IMR-90 (cell line): ENCODE measurements at places on chromosomes 12 and 14.

- peak; percentile 35 for DNase-seq
Measured at GRCh38 chr14:22276913-22277816, 311.9 kb downstream of the DAD1 start.

- peak; percentile 38 for DNase-seq
Measured at GRCh38 chr12:121861636-121862254, 3.1 kb upstream of the HPD start.

GRCh38 chr14:102579696-102580549 lies 12.5 kb upstream of the RCOR1 start:
- DNase-seq: peak; percentile 76

GRCh38 chr12:106019144-106019543 lies 119.6 kb downstream of the NUAK1 start:
- DNase-seq: no peak

- DNase-seq: no peak
Measured at GRCh38 chr12:55972456-55972855, 1.4 kb upstream of the RAB5B start.

- no peak for DNase-seq
Measured at GRCh38 chr14:77791225-77791600, 8.7 kb upstream of the ADCK1 start.

DNA sequence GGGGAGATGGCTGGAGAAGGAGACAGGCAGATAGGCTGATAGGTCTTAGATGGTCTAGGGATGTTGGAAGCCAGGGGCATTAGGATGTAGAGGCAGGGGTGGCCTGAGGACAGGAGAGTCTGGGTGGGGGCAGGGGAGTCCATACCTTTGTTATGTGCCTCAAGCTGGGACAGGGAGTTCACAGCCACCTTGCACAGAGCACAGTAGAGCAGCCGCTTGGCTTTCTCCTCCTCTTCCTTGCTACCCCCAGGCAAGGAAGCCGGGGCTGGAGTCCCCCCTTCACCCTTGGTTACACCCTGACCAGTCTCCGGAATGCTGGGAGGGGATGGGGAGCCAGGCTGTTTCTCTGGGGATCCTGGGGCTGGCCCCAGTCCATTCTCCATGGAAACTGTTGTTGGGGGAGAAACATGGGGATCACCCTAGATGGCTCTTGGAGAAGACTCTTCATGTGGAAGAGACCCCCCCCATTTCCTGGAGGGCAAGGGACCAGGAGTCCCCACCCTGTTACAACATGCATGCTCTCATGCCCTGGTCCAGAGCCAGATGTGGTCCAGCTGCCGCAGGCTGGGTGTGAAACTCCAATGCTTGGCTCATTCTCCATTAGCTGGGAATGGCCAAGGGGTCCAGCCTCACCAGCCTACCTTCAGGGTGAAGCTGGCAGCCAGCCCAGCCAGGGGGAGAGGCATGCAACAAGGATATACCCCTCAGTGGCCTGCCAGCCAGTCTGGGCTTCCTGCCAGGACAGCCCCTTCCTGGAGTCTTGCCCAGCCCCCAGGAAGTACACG lies 7.2 kb upstream of the GPR84 start:
- no peak for DNase-seq

DNA sequence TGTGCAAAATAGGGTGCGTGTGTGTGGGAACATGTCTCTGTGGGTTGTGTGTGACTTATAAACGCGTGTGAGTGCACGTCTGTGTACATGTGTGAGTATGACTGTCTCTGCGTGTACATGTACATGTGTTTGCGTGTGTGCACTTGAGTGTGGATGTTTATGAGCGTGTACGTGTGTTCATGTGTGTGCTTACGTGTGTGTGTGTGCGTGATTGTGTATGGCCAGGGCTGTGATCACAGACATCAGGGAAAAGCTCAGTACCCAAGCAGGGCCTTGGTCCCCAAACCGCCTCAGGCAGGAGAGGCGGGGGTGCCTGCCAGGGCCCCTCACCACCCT lies 326.3 kb upstream of the DIO3 start:
- no peak for DNase-seq

DNA sequence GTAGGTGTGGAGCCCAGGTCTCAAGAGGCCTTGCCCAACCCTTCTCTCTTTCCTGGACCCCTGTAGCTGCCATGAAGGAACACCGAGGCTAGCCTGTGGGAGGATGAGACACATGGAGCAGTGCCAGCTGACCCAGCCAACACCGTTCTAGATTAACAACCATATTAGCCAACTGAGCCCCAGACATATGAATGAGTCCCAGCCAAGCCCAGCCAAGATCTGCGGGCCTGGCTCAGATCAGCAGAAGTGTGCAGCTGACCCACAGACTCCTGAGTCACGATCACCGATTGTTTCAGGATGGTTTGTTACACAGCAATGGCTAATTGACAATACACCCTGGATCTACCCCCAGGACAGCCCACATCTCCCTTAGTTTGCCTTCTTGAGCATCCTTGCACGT lies 82.1 kb downstream of the NTF3 start:
- DNase-seq: no peak

- DNase-seq: peak; percentile 17
Measured at GRCh38 chr14:30034152-30034551, 106.5 kb upstream of the PRKD1 start.

GRCh38 chr14:102164241-102164641 lies 24.5 kb downstream of the WDR20 start:
- peak; percentile 49 for DNase-seq

- DNase-seq: peak; percentile 61
Measured at GRCh38 chr12:54262403-54262925, 17.5 kb downstream of the CBX5 start.

DNA sequence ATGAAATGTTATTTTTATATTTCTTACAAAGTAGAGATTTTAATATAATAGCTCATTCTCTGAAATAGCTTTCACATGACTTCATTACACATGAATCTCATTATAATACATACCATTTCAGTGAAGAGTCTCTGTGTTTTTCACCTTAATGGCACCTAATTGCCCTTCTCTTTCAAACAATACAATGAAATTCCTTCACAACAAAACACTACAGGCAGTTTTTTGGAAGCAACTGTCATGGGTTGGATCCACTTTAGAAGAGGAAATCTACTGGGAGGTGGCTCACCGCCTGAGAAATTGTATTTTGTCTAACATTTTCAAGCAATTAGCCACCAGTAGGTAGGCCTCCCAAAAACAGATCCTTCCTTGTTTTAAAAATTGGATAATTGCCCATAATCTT lies 40.3 kb upstream of the RGS6 start:
- no peak for DNase-seq

DNA sequence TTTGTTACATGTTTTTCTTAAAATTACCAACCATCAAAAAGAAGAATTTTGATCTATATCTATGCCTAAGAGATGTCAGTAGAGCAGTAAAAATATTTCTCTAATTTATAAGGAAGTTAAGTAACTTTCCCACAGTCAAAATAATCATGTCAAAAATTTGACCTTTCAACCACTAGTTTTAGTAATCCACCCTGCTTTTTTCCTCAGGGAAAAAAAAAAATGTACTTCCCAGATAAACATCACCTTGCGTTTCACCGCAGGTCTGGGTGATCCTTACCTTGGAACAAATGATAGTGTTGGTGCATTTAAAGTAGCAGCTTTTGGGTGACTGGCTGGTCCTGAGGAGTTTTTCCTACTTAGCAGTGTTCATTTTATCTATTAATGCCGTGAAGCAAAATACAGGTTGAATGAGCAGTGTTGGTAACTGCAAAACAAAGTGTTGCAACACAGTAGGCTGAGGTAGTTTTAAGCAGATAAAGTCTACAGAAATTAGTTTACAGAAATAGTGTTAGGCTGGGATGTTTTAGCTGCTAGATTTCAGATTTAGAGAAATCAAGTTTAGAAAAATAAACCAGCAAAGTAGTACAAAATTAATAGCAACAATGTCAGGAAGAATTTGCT lies 137.2 kb upstream of the DNM1L start:
- DNase-seq: no peak

- DNase-seq: no peak
Measured at GRCh38 chr12:95088379-95088778, 15.0 kb upstream of the NR2C1 start.

DNA sequence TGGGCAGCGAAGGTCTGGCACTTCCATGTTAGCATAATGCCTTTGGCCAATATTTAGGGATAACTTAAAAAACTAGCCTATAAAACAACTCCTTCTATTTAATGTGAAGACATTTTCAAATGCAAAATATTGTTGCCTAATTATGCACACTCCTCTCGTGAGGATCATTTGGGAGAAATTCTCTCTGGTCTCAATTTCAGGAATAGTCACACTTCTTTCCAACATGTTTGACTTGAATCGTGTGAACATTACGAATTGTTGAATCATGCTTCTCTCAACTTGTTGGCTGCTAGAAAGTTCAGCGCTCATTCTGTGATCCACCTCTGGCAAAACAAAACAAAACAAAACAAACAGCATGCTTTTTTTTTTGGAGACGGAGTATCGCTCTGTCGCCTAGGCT lies 313.2 kb downstream of the SEC23A start:
- no peak for DNase-seq

DNA sequence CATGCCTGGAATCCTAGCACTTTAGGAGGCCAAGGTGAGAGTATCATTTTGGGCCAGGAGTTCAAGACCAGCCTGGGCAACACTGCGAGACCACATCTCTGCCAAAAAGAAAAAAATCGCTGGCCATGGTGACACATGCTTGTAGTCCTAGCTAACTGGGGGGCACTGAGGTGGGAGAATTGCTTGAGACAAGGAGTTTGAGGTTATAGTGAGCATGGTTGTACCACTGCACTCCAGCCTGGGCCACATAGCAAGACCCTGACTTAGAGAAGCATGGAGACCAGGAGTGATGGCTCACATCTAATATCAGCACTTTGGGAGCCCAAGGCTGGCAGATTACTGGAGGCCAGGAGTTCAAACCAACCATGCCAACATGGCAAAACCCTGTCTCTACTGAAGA lies 9.2 kb downstream of the PTGES3 start:
- DNase-seq: no peak

DNA sequence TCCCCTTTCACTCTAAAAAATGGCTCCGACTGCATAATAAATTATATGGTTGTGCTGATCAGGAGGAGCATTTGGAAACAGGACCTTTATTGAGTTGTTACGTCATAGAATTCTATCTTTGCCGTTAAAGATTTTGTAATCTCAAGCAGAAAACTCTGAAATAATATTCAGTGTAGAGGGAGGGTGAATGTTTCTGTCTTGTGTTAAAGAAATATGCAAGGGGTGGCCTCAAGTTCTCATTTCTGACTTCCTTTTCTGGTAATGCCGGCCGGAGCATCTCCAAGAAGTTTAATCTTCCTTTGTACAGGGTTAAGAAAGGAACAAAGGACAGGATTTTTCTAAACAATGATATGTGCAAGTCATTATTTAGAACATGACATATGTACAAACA lies 165.1 kb downstream of the SLC38A4 start:
- peak; percentile 61 for DNase-seq

- peak; percentile 7 for DNase-seq
Measured at GRCh38 chr14:81219759-81220579, 790 bp downstream of the GTF2A1 start.

GRCh38 chr14:33280646-33281045 lies 342.0 kb downstream of the NPAS3 start:
- no peak for DNase-seq

- peak; percentile 28 for DNase-seq
Measured at GRCh38 chr14:70515811-70516210, 19.0 kb downstream of the ADAM20 start.

DNA sequence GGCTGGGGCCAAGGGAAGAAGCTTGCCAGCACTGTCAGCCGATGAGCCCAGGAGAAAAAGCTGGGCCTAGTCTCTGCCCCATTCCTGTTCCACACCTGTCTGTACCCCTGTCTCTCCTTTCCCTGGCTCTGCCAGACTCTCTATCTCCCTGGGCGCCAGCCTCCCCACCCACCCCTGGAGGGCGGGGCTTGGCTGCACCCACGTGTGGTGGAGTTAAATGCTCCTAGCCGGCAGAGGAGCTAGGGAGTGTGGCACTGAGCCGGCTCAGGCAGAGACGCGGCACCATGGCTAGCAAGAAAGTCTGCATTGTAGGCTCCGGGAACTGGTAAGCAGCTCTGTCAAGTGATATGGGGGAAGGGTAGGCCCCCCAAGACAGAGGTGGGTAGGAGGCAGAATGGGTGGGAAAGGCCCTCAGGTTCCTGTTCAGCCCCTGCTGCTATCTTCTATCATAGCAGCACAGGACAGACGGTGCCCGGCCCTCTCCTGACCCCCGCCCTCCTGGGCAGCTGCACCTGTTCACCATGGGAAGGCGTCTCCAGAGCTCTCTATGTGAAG lies at the start of gene GPD1:
Gene GPD1, plus strand, starts transcription at position 242 of the 555 bp plus-strand sequence. Its CDS starts 43 bp downstream, at position 285.
- DNase-seq: peak; percentile 28
